ENCODE measurements at places on chromosomes 5 and 9. TPM values are rescaled to one million over a fixed set of nuclear protein-coding genes. Genes with fewer than 3 reads are reported as not detected.
A peak's percentile ranks its signal among the peaks of the same experiment; 100 is the strongest.

DNA sequence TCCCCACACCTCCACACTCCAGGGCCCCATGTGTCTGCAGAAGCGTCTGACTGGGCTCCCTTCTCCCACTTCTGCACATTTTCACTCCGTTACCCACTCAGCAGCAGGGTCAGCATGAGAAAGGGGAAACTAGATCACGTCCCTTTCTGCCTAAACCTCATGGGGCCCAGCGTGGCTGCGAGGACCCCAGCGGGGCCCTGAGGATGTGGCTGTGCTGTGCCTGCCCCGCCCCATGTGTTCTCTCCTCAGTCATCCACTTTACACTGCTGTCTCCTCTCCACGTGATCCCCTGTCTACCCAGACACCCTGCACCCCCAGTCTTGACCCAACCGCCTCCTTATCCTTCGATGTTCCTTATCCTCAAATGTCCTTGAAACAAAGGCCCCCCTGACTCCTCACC lies 59.8 kb upstream of the OTULINL start:
- no peak for ATAC-seq

- ATAC-seq: no peak
Observed at GRCh38 chr5:10892911-10893215, 131.8 kb upstream of the DAP start.

DNA sequence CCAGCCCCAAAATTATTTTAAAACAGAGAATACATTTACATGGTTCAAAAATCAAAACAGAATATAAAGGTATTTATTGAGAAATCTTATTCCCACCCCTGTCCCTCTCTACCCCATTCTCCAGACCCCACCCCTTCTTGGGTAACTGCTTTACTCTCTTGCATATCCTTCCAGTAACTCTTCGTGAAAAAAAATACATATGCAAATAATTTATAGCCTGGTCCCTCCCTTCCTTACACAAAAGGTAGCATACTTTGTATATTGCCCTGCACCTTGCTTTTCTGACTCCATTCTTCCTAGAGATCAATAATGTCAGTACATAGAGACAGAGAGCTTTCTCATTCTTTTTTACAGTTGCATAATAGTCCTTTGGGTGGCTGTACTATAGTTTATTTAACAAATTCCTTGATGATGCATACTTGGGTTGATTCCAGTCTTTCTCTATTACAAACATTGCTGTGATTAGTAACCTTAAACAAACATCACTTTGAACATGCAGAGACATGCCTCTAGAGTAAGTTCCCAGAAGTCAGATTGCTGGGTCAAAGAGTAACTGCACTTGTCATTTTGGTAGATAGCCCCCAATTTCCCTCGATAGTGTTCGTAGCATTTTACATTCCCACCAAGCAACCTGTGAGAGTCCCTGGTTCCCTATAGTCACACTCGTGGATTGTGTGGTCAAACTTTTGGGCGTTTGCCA lies 47.9 kb downstream of the STOM start:
- ATAC-seq: peak; percentile 28

DNA sequence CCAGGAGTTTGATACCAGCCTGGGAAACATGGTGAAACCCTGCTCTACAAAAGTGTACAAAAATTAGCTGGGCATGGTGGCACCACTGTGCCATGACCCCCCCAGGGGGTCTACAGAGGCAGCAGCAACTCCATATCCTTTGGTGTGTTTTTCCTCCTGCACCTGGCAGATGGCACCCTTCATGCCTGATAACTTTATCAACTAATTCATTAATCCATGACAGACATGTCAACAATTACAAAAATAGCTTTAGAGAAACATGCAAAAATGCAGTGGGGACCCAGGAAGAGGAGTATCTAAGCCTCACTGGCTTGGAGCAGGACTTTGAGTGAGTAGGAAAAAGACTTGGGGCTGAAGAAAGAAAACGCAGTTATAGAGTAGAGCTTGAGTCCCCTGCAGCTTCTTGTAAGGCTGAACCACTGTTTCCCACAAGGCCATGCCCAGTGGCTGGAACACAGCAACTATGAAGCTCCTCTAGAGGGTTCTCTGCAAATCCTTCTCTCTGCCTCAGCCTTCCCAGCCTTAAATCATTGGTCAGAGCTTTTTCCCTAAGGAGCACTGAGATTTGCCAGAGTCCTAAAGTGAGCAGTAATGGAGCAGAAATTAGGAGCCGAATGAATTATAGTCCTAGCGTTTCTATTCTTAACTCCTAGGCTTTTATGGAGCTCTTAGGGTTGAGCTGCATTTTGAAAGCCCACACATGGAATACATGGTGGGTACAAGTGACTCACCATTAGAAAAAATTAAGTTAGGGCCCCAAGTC lies 25.5 kb upstream of the B4GALT1 start:
- ATAC-seq: no peak

The CTXN3 gene
- total RNA-seq: 0.58 TPM

GRCh38 chr9:4820168-4820567 lies 27.4 kb downstream of the RCL1 start:
- ATAC-seq: no peak

DNA sequence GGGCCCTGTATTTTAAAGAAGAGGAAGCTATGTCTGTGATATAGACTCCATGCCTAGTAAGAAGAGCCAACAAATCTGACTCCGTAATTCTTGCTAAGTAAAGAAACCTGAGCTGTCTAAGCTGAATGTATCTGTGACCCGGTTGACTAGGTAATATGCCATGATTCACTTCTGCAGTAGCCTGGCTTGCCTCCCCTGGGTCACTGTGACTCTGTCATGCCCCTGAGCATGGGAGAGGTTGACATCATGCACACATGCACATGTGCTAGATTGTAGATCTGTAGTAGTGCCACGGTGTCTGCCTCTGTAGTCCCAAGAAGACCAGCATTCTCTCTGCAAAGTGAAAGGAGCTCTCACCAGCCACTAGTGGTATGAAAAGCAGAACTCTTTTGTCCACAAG lies 9.1 kb downstream of the SLC22A5 start:
- ATAC-seq: no peak

The BARHL1 gene
- not detected for total RNA-seq

DNA sequence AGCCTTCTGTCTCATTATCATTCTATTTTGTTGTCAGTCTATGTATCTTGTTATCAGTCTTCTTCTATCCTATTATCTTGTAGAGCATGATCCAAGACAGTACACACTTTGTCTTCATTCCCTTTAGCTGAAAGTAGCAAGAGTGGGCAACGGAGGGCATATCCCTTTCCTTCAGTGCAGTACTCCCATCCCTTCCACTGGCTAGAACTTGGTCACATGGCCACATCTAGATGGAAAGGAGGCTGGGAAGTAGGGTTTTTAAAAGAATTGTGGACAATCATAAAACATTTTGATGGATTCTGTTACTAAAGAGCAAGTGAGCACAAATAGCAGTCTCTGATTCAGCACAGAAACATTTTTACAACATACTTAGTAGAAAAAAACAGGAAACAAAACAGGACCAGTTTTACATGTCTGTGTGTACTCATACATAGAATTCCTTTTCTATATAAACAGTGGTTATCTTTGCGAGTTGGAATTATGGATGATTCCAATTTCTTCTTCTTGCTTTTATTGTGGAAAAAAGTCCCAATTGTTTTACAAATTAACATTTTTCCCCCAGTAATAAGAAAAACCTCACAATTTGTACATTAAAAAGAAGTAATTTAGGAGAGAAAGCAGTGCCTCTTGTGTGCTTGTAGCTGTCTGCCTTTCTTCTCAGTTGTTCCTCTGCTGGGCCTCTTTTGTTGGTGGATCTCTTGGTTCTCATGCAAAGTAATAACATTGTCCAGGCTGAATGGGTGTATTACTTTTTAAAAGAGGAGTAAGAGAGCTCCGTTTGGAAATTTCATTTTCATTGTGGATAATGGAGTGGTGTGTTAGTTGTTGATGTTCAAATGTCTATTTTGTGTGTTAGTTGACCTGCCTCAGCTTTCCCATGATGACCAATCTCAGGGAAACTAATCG lies 410.9 kb upstream of the TRPC7 start:
- ATAC-seq: no peak

The JAKMIP2 gene
- total RNA-seq: 0.81 TPM

- peak; percentile 60 for ATAC-seq
Observed at GRCh38 chr5:114473541-114473940, 111.7 kb downstream of the KCNN2 start.

DNA sequence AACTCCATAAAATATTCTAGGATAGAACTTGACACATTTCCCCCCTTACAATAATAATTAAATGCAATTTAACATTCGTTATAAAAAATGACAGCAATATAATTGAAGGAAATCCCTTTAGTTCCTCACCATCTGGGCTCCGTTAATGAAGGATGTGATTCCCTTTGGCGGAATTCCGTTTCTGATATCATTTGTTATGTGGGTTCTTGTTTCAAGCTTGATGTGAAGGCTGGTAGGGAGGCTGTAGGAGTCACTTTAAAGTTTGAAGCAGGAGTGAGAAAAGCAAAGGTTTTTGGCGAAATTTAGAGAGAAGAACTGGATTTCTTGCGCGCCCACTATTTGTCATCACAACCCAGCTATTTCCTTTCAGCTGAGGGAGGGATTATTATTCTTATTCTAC lies 4.0 kb downstream of the RGS7BP start:
- no peak for ATAC-seq

The LOX gene
- 15.3 TPM for total RNA-seq

The NR6A1 gene
- 0.16 TPM for total RNA-seq

DNA sequence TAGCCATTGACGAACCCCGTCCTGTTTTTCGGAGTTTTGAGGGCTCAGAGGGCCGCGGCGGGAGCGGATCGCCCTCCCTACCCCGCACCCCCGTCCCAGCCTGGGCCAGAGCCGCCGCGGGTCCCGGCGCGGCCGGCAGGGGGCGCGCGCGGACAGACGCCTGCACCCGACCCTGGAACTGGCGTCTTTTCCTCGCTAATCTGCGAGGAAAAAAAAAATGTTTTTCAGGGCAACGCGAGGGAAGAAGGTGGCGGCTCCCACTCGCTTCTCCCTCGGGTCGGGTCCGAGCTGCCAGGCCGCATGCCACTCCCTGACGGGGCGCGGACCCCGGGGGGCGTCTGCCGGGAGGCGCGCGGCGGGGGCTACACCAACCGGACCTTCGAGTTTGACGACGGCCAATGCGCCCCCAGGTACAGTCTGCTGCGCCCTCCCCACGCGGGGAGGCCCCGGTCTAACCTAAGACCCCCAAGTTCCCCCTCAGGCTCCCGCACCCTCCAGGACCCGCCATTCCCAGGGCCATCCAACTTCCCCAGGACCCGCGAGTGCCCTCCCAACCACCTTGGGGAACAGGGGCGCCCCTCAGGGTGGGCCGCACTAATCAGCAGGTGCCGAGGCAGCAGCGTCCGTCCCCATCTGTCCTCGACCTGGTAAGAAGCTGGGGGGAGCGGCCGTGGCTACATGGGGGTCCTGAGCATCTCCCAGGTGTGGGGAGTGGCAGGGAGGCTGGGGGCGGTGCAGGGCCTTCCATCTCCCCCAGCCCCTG lies at the start of gene KCNT1:
Gene KCNT1, plus strand, starts transcription at position 227 of the 763 bp plus-strand sequence. Its CDS starts 74 bp downstream, at position 301.
- peak; percentile 57 for ATAC-seq

The TXNDC8 gene
- total RNA-seq: not detected

DNA sequence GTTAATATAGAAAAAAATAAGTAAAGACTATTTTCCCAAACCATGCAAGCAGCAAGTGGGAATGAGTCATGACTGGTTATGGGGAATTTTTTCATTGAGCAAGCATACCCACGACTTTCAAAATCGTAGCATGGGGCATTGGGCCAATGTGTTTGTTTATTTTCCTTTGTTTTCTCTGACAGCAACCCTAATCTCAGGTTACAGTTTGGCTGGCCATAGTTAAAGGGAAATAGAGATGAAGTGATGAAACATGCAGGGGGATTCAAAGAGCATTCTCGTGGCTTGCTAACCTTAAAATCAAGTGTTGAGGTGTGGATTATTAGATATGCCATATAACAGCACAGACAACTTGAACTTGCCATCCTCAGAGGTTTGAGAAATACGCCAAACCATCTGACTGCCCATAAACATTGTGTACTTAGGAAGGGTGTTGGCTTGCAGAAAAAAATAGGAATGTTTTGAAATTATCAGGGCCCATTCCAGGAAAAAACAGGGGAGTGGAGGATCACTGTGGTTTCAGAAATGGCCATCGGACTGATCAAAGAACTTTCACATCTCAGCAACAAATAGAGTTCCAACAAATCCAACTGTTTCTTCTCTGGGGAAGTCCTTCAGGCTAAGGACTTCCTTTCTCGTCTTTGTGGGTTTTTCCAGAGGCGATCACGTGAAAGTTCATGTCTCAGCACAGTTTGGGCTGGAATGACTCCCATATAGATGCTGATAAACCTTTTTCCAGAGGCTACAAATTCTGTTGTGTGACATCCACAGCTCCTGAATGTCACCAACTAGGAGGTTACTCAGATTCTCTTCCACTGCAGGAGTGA lies 259.1 kb downstream of the SYK start:
- ATAC-seq: peak; percentile 83

DNA sequence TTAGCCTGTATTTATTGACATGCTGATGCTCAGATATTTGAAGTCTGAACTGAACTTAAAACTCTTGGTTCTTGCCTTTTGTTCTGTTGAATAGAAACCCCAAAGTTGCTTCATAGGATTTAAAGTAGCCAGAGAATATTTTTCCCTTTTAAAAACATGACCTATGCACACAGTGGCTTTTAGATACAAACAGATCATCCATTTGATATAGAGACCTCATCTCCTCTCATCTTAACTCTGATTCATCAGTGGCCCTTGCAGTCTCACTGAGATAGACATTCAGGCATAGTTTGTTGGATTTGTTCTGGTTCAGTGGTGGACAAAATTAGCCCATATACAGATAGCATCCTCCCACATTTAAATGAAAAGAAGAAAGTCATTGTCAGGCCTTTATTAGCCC lies 43.5 kb upstream of the PJA2 start:
- ATAC-seq: no peak

- ATAC-seq: no peak
Observed at GRCh38 chr9:110187126-110187525, 20.8 kb downstream of the C9orf152 start.

The ZBTB26 gene
- 9.2 TPM for total RNA-seq

The SNAPC4 gene
- total RNA-seq: 6.6 TPM

GRCh38 chr9:89724659-89725058 lies 119.8 kb downstream of the GADD45G start:
- ATAC-seq: no peak

- ATAC-seq: no peak
Observed at GRCh38 chr9:20395651-20396050, 226.6 kb downstream of the MLLT3 start.

GRCh38 chr9:108207561-108208165 lies 648.1 kb downstream of the ACTL7B start:
- no peak for ATAC-seq

GRCh38 chr5:160491438-160491837 lies 69.8 kb downstream of the PTTG1 start:
- ATAC-seq: no peak

GRCh38 chr5:103243665-103244064 lies 14.9 kb upstream of the MACIR start:
- ATAC-seq: no peak
